AG09319 (cell line): ENCODE measurements at places on chromosomes 6 and 20.
A peak's percentile ranks its signal among the peaks of the same experiment; 100 is the strongest.

- DNase-seq, result no peak
Observed at GRCh38 chr6:158018851-158019361, 37.2 kb downstream of the SYNJ2 start.

- no peak for DNase-seq
Observed at GRCh38 chr6:150613269-150613668, 13.6 kb downstream of the PLEKHG1 start.

DNA sequence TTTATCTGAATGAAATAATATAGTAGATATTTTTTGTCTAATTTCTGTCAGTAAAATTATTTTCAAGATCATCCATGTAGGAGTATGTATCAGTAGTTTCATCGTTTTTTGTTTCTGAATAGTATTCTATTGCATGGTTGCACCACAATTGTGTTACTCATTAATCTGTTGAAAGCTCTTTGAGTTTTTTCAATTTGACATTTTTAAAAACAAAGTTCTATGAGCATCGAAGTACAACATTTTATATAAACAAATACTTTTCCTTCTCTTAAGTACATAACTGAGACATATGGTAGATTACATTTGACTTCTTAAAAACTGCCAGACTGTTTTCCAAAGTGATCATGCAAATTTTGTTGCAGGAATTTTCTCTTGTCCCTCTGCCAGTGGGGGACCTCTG, 1113.1 kb upstream of the CITED2 start:
- no peak for DNase-seq

DNA sequence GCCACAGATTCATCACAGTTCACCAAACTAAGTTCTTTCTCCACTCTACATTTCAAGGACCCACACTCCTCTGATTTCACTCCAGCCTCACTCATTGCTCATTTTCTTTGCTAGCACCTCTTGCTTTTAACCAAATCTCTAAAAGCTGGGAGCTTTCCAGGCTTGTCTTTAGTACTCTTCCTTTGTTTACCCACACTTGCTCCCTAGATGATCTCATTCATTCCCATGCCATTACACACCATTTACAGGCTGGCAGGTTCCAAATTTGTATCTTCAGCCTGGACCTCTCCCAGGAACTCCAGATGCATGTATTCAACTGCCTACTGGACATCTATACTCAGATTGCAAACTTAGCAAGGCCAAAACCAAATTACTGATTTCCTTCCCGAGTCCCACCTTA, 5.3 kb upstream of the GUCA1B start:
- DNase-seq, result peak; percentile 78

DNA sequence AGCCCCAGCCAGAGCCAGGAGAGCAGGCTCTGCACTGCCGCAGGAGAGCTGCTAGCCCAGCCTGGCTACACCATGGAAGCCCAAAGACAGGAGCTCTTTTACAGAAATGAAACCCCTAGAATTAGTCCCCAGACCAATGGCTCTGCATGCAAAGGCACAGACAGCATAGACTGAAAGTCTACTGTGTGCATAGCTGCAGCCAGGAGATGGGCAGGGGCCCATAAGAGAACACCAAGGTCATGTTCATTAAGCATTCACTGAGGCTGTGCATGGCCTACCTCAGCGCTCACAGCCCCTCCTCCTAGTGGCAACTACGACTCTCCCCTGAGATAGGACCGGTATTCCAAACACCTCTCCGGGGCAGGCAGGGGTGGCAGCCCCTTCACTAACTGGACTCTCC, 34.9 kb downstream of the SNX5 start:
- no peak for DNase-seq

GRCh38 chr20:23564927-23565326, 3.4 kb downstream of the CST9L start:
- DNase-seq, result no peak

GRCh38 chr20:39823224-39823623, 861.1 kb downstream of the DHX35 start:
- peak; percentile 14 for DNase-seq

GRCh38 chr6:106066989-106067388, 19.1 kb upstream of the PRDM1 start:
- DNase-seq, result no peak

DNA sequence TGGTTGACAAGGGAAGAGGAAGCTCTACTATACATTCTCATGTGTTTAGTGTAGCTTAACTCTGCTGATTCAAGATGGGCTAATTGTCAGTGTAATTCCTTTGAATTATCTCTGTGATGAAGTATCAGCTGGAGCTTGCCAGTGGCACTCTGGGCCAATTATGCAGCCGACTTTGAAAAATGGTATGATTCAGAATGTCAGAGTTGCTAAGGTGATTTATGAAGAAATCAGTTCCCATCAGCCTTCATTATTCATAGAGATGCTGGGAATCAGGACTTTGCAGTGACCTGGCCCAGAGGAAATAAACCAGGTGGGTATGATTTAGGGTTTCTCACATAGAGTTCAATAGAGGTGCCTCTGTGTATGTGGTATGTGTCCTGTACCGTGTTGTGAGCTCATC, 33.4 kb downstream of the KCNS1 start:
- DNase-seq, result no peak

GRCh38 chr6:11785415-11785773, 6.8 kb upstream of the ADTRP start:
- no peak for DNase-seq

- DNase-seq, result no peak
Observed at GRCh38 chr20:59581993-59582679, 22.2 kb upstream of the PHACTR3 start.

DNA sequence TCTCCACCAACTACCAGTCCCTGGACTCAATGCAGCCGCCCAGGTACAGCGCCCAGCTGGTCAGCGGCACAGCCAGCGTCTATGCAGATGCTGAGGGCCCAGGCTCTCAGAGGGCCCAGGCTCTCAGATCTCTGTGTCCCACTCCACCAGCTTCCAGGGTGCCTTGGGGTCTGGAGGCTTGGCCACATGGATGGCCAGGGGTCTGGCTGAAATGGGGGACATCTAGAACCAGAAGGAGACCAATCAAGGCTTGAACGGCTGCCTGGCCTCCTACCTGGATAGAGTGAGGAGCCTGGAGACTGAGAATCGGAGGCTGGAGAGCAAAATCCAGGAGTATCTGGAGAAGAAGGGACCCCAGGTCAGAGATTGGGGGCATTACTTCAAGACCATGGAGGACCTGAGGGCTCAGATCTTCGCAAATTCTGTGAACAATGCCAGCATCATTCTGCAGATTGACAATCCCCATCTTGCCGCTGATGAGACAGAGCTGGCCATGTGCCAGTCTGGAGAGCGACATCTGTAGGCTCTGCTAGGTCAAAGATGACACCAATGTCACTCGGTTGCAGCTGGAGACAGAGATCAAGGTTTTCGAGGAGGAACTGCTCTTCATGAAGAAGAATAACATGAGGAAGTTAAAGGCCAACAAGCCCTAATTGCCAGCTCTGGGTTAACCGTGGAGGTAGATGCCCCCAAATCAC, 44.1 kb upstream of the GRM4 start:
- no peak for DNase-seq

GRCh38 chr20:36754656-36755222, 8.8 kb upstream of the NDRG3 start:
- peak; percentile 47 for DNase-seq

- no peak for DNase-seq
Observed at GRCh38 chr6:11847515-11848345, 69.1 kb upstream of the ADTRP start.

DNA sequence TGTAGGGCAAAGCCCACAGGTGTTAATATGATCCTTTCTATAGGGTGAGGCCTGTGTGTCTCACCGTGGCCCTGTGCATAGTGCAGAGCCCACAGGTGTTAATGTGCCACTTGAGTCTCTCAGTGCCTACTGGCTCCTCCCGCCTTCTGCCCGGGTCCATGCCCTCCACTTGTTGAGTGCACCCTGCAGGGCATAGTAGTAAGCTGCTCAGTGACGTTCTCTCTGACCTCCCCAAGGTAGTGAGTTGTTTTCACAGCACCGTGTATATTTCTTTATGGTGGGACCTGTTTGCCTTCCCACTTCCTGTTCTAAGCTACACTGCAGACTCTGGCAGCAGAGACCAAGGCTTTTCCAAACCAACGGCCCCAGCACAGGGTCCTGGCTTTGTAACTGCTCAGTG, 64.5 kb upstream of the SLC22A1 start:
- no peak for DNase-seq

DNA sequence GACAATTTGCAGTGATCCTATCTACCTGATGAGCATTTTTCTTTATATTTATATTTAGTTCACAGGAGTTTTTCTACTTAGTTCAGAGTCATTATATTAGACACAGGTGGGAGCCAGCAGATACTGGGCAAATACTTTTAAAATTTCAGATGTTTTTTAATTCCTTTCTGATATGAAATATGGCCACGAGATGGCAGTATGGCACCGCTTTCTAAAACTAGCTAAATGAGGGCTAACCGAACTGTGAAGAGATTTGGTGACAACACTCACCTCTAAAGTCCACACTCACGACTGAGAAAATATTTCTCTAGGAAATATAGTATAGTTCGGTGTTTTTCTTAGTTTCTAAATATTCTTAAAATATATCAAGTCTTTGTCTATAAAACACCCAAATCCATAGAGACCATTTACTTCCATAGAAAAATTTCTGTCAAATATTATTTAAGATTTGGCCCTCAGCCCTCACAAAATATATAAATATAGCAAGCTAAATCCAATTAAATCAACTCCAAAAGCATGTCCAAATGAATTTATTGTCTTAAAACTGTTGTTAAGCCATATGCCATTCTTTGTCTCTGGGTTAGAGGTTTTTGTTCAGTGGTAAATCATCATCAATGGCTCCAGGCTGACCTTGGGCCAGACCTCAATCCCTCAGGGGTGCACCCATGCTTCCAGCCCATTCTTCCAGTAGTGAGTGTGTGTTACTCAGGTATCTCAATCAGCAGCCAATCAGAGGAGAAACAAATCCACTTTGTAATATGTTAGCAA, 63.6 kb downstream of the HUS1B start:
- peak; percentile 18 for DNase-seq

DNA sequence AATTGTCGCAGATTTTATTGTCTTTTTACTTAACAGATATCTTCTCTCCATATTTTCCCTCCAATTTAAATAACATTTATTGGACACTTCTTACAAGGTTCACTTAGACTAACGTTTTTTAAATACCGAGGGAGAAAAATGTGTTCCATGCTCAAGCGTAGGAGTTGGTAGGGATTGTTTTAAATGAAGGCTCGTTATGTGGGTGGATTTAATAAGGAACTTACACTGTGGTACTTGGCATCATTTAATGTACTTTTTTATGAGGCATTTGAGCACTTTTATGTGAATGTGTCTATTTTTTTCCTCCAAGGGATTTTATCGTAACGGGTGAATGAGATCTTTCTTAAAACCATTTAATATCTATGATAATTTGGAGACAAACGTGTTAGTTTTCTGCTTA, 125.0 kb upstream of the MTHFD1L start:
- DNase-seq, result no peak

DNA sequence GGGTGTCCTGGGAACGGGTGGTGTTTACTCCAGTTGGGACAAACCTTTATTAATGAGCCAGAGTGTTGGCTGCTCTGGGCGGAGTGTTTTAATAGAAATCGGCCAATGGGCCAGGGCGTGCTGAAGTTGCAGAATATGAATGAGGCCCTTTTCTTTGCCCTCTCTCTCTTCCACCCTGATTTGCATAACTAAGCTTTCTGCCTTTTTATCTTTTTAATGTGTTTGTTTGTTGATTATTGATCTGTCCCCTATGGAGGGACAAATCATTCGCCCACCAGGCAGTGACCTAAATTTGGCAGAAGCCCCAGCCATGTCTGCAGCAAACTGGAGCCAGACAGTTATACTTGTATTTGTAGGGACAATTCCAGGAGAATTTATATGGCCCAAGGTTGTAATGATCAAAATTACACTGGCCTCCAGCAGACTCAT, 420.9 kb downstream of the PREX1 start:
- DNase-seq, result no peak

GRCh38 chr6:128519132-128519930, 1.1 kb downstream of the PTPRK start:
- DNase-seq, result no peak

DNA sequence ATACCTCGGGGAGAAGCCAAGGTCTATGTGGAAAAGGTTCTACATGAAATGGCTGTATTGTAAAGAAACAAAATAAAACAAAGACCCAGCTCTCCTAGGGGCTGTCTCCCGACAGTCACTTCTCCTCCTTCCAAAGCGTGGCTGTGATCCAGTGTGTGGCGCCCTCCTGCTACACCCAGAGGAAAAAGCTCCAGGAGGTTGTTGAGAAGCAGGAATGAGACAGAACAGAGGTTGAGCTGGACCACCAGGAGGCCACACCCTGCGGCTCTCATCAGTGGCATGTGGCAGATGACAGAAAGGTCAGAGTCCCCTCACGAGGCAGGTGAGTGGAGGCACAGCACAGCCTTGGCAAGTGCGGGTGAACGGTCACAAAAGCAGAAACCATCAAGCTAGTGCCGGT, 236.0 kb downstream of the TBXT start:
- DNase-seq, result no peak

GRCh38 chr6:166456395-166457156, 73.8 kb upstream of the MPC1 start:
- DNase-seq, result no peak

DNA sequence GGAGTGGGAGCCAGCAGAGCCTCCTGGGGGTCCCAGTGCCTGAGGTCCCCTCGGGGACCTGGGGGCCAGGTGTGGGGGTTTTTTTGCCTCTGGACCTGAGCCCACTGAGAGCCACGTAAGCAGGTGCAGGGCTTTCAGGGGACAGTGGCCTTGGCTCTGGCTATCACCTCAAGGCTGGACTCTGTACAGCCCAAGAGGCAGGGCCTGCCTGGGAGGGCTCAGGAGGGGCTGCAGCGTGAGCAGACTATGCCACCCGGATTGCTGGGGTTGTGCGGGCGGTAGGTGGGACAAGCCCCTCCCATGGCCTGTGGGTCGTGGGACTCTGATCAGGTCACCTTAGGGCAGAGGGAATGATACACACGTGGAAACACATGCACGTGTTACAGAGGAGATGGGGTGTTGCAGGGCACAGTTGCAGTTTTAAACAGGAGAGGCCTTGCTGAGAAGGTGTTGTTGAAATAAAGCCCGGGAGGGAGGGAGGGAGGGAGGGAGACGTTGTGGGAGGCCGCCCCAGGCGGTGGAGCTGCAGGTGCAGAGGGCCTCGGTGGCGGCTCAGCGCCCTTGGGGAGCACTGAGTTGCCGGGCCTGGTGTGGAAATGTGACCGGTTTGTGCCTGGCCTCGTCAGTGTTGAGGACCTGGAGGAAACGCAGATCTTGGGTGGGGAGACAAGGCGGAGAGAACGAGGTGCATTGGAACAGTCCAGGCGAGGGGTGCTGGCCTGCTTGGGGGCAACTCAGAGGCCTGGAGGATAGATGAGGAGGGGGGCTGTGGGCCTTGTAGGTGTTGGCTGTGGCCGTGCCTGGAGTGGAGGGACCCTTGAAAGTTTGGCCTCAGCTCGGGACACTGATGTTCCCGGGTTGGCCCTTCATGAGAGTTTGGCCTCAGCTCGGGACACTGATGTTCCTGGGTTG, 2.3 kb downstream of the TCEA2 start:
- DNase-seq, result no peak
